ENCODE measurements at places on chromosomes 5 and 9.

- no peak for DNase-seq
These were observed 67.1 kb upstream of the SLC1A1 start for GRCh38 chr9:4423207-4423610.

- DNase-seq: peak; percentile 79
These were observed 24.3 kb downstream of the CENPP start for GRCh38 chr9:92349771-92350739.

- peak; percentile 25 for DNase-seq
These were observed 209.8 kb downstream of the CSNK1G3 start for GRCh38 chr5:123721675-123722276.

- DNase-seq: no peak
These were observed 256.1 kb upstream of the ANKRD55 start for GRCh38 chr5:56489272-56489671.

DNA sequence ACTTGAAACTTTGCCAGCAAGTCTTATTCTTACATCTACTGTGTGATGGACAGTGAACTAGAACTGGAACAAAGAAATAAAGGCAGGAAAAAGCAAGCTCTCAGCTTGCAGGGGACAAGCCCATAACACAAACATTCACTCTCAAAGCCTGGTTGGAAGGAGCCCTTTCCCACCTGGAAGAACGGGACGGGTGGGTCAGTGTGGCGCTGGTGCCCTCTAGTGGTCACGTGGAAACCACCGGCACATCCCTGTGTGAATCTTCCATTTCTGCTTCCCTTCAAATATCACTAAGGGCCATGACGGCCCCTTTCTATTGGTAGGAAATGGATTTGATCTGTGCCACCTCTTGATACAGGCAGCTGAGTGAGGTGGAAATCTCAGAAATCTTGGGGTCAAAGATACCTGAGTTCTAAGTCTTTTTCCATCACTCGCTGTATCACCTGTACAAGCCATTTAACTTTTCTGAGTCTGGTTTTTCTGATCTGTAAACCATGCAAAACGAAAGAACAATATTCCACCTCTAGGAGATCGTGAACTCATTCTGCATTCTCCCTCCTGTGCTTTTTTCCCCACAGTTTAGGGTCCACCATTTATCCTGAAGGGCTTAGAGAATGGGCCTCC is 211.6 kb downstream of the MSX2 start:
- DNase-seq: peak; percentile 44

GRCh38 chr5:160496334-160496733 is 74.7 kb downstream of the PTTG1 start:
- DNase-seq: no peak

GRCh38 chr5:74173241-74173640 is 467.3 kb downstream of the ENC1 start:
- no peak for DNase-seq

GRCh38 chr9:109246533-109246932 is 74.3 kb downstream of the EPB41L4B start:
- DNase-seq: no peak

- DNase-seq: no peak
These were observed 186.4 kb downstream of the EPB41L4A start for GRCh38 chr5:112232667-112233066.

- DNase-seq: peak; percentile 98
These were observed 534.5 kb downstream of the BNC2 start for GRCh38 chr9:16335788-16336580.
